CD4-positive, alpha-beta memory T cell (primary cell): ENCODE measurements at places on chromosomes 12 and 14.

GRCh38 chr12:117294189-117294603 lies 67.2 kb downstream of the NOS1 start:
- no peak for DNase-seq

DNA sequence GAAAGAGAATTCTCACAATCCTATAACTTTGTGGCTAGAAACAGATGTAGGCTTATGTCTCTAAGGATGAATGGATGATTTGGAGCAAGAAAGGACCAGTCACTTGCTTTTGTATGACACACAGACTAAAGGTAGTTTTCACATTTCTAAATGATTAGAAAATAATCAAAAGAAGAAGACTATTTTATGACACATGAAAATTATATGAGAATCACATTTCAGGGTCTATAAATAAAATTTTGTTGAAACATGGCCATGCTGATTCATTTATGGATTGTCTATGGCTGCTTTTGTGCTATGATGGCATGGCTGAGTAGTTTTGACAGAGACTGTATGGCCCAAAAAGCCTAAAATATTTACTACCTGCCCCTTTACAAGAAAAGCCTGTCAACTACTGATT lies 49.4 kb upstream of the FRMD6 start:
- DNase-seq = no peak

GRCh38 chr12:33529031-33529430 lies 89.4 kb upstream of the SYT10 start:
- DNase-seq = no peak

DNA sequence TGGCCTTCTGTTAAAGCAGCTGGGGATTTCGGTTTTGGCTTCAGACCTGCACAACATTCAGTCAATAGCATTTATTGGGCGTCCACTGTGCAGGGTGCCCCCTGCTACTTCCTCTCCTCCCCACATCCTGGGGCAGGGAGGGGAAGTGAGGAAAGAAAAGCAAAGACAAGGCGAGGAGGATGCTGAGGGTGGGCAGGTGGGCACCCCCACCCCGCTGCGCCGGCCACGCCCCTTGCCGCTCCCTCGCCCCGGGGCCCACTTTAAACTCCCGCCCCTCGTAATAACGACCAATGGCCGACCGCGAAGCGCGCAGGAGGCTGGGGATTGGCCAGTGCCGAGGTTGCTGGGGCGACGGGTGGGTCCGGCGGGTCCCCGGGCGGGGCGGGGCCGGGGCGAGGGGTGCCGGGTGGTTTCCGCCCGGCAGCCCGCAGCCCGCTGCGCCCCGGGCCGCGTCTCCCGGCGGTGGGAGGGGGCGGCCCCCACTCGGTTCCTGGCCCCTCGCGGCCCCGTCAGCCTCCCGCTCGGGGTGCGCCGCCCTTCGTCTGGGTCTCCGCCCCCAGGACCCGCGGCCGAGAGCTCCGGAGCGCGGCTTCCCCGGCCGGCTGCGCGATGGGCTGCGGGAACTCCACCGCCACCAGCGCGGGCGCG lies at the start of gene C12orf75:
Gene C12orf75, plus strand, starts transcription at position 409 of the 648 bp plus-strand sequence. Its CDS starts 201 bp downstream, at position 610.
- DNase-seq = peak; percentile 85

DNA sequence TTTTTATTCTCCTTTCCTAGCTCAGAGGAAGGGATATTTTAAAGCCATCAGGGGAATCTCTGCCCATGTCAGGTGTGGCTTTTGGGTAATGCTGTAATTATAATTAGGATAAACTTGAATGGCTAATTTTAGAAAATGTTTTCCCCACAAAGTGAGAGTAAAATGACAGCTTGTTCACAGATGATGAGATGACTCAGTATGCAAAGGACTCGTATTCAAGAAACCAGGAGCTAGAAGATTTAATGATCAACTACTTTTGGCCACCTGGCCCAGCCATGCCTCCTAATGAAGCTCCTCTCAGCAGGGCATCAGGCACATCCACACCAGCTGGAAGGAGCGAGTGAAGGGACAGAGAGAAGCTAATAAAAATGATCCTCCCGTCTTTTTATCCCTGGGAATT lies 29.0 kb upstream of the PLEKHG7 start:
- no peak for DNase-seq

- DNase-seq = no peak
Observed at GRCh38 chr14:99067141-99067920, 204.7 kb downstream of the BCL11B start.

DNA sequence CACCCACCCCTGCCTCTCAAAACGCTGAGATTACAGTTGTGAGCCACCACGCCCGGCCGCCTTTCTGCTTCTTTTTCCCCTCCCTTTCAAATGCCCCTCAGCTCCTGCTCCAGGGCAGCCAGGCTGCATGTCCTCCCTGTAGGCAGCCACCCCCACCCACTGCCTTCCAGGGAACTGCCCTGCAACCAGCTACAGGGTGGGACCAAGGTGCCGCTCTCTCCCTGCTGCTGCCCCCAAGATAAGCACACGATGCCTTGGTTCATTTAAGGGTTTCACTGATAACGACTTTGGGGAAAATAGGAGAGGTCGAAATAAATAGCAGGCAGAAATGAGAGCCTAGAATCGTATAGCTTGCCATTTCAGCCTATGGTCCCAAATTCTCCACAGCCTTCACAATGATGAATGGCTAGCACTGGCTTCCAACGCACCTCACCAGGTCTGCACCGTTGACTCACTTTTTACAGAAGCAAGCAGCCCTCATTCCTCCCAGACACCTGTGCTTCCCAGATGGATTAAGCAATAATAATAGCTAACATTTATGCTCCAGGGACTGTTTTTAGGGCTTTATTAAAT lies 40.7 kb downstream of the ATG14 start:
- DNase-seq = no peak

DNA sequence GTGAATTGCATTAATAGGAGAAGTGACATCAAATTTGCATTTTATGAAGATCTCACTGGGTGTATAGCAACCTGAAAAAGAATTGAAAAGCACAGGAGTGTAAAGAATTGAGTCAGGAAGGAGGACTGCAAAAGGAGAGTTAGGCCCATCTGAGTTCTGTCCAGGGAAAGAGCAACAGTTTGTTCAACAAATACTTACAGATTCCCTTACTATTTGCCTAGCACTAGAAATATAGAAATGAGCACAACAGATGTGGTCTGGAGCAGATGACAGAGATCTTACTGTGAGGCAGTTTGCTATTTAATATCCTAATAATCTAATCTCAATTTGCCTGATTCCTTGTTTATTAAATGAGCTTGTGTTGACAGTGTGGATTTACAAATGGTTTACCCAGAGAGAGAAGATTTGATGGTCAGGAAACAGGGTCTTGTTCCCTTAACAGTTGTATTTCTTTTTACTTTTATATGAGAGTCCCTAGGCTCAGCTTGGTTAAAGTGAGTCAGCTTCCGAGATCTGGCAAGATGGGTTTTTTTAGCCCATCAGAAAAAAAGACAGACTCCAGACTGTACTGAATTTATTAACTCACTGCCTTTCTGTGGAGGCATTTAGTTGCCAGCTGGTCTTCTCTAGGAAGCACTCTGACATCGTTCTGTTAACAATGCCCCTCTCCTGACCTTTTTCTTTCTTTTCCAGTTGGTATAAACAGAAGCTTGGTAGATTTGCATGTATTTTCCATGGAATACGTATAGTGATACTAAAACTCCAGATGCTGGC lies 229.7 kb downstream of the TTC6 start:
- no peak for DNase-seq

DNA sequence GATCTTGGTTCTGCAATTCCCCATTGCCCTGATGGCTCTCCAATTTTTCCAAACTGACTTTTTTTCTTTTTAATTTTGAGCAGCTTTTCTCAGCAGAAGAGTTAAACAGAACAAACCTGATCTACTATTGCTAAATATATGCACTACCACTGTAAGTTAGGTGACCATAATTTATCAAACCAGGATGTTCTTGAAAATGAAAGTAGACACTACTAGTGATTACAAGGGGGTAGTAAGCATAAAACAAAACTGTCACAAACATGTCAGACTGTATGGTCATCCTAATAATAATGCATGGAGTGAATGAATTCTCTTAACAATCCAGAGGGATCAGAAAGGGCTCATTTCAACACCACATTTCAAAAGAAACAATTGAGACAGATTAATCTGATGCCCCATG lies 183.0 kb upstream of the FOXN3 start:
- DNase-seq = no peak

DNA sequence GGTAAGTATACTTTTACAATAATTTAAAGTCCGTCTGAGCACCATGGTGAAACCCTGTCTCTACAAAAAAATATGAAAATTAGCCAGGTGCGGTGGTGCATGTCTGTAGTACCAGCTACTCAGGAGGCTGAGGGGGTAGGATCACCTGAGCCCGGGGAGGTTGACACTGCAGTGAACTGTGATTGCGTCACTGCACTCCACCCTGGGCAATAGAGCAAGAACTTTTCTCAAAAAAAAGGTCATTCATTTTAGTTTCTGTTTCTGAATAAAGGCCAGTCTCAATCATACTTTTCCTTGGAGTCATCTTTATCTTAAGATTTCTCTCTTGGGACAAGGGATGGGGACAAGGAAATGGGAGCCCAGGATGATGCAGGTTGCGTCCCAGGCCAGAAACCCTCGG lies 12.9 kb downstream of the ANKRD13A start:
- DNase-seq = peak; percentile 39

- DNase-seq = no peak
Observed at GRCh38 chr12:70070494-70071007, 172.7 kb upstream of the CNOT2 start.

DNA sequence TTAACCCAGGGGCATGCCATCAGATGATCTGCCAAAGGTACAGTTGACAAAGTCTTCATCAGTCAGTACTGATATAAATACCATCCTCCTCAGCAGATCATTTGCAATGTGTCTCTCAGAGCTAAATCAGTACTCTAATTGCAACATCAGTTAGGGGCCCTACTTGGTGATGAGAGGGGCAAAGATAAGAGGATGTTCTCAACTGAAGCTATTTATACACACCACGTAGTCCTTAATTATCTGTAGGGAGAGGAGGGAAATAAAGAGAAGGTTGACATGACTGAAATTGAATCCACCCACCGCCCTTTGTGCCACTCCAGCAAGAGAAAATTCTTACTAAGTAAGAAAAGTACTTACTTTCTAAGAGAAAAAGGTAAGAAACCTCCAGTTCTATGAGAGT lies 157.8 kb upstream of the NUDT4 start:
- DNase-seq = no peak

DNA sequence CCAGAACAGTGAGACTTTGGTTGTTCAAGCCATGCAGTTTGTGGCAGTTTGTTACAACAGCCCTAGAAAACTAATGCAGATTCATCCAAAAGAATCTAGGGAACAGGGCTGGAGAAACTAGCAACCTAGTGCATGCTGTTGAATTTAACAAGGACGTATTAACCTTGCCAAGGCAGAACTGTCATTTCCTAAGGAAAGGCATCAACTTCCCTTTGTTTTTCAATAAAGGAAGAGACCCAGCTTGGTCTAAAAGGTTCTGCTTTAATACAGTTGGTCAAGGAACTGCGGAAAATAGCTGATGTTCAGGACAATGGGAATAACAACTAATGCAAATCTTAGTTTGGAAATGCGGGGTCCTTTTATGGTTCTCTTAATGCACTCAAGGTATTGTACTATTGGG lies 11.5 kb downstream of the AK7 start:
- no peak for DNase-seq

GRCh38 chr14:21268617-21269251 lies 508 bp downstream of the HNRNPC start:
- peak; percentile 39 for DNase-seq

DNA sequence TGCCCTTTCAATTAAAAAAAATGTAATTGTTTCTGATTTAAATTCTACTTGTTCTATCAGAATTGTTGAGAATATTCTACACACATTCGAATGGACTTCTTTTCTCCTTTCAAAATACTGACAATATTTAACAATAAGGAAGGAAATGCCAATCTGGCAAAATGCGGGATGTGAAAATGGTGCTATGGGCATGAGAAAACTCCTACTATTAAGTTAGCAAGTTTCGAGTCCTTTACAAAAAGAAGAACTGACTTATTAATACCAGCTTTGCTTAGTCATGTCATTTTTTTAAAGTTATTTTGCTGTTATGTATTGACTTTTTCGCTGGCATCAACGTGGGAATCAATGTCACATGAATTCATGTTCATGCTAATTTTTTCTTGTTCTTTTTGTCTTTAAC lies 31.7 kb upstream of the ARL1 start:
- DNase-seq = no peak

DNA sequence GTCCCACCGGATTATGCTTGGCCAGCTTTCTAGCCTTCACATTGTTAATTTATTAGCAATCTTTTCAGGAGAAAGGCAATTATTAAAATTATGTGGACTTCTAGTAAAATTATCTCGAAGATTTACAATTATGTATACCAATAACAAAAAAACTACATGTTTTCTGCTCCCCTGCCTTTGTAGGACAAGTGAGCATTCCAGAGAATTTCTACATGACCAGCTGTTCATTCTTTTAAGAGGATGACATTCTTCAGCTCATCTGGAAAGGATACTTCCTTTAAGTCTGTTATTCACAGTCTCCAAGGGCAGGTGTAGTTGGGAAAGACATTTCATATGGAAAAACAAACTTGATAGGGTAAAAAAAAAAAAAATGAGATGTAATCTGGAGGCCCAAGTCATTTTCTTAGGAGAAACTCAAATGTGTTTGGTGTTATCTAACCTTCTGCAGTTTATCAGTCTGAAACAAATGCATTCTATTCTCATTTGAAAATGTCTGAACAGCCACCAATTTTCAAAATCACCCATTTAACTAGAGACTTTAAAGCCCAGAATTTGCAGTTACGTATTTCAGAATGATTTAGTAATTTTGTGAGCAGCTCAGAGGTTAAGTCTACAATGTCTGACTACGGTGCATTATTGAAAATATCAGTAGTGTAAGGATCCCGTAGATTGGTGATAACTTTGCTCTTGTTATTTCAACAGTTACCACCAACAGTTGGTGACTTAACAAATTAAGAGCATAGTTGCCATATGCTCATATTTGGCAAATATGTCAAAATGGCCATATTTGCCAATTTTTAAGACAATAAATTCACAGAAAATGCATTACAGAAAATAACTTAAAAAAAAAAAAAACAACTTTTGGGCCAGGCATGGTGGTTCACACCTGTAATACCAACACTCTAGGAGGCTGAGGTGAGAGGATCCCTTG lies 1.8 kb upstream of the PHLDA1 start:
- no peak for DNase-seq

- peak; percentile 66 for DNase-seq
Observed at GRCh38 chr12:54958048-54958658, 26.4 kb downstream of the TESPA1 start.

DNA sequence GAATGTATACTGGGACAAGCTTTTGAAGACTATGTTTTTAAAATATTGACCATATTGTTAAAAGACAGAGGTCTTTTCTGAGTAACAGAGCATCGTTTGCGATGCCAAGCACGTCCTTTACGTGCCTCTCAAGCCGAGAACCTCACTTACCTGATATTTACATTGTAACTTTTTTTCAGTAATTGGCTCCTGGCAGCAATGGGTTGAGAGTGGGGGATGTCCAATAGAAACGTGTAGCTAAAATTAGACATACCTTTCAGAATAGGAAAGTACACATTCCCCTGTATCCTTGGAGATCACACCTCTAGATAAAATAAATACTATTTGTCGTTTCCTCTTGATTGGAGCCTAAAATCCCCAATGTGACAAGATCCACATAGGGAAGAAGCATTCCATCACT lies 222.2 kb upstream of the RGS6 start:
- no peak for DNase-seq

- no peak for DNase-seq
Observed at GRCh38 chr12:78964521-78964920, 99.9 kb downstream of the SYT1 start.

GRCh38 chr14:100640471-100641273 lies 53.5 kb upstream of the BEGAIN start:
- peak; percentile 73 for DNase-seq
